ENCODE measurements at places on chromosomes 2 and 18.

GRCh38 chr18:62281684-62282083, 43.4 kb upstream of the TNFRSF11A start:
- no peak for DNase-seq

- DNase-seq: no peak
These were observed 14.3 kb upstream of the FAHD2A start for GRCh38 chr2:95388091-95388692.

DNA sequence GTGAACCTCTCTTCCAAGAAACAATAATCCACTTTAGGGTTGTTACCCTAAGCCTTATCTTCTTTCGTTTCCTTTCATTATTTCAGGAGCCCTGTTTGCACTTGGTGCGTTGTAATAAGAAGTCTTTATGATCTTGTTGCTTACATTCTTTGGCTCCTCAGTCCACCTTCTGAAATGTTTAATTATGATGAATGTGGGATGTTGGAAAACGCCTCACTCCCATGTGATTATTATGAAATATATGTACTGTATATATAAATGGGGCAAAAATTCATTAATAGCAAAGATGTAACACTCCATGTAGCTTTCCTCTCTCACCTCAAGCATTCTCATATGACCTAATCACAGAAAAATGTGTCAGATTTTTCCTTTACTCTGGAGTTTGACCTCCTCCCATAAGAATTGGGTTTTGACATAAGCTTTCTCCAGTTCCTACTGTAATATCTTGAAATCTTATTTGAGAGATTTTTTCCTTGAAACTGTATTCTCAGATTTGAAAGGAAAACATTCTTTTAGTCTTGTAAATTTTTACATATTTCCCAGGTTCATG, 397.2 kb upstream of the FANCL start:
- no peak for DNase-seq

DNA sequence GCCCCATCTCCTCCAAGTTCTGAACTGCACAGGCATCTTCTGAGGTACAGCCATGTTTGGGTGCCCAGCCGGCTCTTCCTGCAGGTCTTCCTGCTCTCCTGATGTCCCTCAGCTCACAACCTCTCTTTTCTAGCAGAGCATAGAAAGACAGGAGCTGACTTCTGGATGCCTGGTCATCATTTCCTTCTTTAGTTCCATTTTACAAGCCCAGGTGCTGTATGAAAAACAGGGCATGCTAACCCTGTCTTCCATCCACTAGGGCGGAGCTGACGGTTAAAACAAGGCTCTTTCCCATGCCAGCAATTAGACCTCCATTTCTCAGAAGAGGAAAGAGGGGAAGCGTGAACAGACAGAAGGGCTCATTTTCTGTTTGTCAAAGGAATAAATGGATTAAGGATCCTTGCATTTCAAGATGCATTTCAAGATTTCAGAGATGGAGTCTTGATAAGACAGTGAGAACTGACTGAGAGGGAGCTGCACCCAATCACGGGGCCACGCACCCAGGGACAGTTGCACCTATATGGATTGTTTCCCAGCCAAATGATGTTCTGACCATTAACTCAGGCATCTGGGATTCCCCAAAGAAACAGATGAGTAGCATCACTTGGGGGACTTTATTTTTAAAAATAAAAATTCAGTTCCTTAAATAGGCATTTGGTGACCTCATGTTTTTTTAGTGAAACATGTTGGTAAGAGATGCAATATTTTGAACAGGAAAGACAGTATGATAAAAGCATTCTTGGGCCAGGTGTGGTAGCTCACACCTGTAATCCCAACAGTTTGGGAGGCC, 45.8 kb upstream of the EML6 start:
- DNase-seq: no peak

- no peak for DNase-seq
These were observed 21.5 kb upstream of the ALKAL2 start for GRCh38 chr2:309148-309953.

DNA sequence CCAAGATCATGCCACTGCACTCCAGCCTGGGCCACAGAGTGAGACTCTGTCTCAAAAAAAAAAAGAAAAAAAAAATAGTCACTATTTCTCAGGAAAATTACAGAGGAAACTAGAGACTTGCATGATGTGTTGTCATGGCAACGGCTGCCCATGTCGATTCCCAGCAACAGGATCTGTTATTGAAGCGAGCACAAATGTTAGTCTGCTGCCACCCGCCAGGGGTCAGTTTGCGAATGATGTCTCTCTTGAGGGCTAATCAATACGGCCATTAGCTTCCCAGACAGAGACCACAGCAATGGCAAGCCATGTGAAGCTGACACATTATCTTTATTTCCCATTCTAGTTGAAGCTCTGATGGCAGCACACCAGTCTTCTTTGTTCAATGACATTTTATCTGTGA, 32.4 kb upstream of the ACYP2 start:
- DNase-seq: no peak

DNA sequence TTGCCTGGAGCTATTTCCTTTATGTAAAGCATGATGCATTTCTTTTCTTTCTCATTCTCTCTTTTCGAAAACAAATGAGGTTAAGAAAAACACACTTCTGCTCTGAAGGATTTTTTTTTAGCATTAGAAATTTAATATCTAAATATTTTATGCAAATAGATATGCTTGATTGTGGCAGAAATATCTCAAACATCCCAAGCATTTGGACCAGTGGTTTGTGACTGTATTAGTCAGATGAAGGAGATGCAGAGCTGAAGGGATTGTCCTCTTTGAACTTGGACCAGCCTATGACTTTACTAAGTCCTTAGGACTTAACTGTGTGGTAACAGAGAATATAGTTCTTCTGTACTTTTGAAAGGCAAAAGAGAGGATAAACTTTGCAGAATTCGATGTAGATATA, 335.9 kb upstream of the NT5C1B start:
- DNase-seq: no peak

DNA sequence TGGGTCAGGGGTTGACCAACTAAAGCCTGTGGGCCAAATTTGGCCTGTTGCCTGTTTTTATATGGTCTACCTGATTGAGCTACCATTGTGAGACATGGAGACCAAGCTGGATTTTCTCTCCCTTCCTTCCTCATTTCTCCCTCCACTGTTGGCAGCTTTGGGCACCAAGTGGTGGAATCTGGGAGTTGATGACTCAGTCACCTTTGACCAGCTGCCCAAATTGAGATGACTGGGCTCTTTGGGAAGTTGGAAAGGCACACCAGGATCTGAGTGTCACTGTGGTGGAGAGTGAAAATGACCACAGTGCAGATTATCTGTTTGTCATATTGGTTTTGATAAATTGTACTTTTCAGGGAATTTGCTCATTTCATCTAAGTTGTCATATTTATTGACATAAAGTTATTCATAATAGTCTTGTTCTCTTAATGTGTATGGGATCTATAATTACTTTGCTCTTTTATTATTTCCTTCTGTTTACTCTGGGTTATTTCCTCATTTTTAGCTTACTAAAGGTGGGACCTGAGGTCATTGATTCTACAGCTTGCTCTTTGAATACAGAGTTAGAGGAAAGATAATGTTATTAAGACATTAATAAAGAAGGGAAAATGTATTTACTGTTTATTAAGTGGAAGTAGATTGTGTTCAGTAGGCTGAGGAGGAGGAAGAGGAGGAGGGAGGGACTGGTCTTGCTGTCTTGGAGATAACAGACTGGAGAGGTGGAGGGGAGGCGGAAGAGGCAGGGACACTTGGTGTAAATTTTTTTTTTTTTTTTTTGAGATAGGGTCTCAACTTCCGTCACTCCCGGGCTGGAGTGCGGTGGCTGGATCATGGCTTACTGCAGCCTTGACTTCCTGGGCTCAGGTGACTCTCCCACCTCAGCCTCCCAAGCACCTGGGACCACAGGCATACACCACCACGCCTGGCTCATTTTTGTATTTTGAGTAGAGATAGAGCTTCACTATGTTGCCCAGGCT, 31.8 kb downstream of the AGFG1 start:
- DNase-seq: no peak

DNA sequence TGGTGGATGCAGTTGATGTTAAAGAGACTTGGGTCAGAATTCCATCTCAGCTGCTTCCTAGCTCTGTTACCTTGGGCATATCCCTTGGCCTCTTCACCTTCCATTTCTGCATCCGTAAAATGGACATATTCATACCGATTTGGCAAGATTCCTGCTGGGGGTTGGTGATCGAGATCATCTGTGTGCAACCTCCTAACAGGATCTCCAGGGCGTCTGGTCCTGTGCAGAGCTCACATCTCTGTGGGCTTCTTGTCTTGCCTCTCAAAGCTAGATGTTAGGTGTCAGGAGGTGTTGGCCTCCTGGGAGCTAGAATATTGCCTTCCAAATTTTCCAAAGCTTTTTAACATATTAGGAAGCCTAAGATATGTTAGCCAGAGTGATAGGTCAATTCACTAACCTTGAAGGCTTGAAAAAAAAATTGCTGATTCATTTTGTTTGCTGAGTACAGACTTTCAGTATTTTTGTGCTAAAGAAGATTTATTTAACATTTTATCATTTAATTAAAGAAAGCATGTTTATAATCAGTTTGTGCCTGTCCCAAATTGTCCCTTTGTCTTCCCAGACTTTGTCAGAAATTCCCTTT, 69.7 kb upstream of the ZNF516 start:
- no peak for DNase-seq

GRCh38 chr2:204871231-204871953, 326.1 kb downstream of the PARD3B start:
- DNase-seq: peak; percentile 0

DNA sequence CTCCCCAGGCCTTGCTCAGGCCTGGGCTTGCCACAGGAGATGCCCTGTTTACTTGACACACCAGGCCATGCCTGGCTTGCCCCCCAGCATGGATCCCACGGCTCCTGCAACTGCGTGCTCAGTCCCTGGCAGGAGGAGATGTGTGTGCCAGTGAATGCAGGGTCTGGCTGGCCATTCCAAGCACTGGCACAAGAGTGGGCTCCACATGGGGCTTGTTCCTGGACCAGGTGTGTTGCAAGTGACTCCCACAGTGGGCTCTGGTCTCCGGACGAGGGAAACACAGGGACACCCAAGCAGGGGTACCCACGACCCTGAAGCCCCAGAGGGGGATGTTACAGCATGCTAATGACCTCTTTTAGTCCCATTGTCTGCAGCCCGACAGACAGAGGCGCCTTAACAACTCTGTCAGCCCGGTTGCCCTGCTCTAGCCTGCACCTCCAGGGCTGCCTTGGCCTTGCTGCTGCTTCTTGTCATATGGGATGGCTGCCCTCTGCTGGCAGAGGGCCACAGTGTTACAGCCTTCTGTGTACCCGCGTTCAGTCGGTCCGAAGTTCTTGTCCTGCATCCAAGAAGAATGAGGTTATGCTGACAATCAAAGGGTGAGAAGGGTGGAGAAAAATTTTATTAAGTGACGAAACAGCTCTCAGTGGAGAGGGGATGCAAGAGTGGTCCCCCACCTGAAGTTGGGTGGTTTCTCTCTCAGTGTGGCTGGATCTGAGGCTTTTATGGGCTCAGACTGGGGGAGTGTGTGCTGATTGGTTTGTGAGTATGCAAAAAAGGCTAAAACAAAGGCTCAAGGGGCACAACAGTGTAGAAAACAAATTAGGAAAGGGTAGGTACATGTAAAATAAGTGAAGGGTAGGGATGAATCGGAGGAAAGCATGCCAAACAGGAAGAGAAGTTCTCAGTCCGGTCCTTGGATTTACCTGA, 180.4 kb downstream of the MBD5 start:
- no peak for DNase-seq
